ENCODE measurements at places on chromosomes 1 and 21.

DNA sequence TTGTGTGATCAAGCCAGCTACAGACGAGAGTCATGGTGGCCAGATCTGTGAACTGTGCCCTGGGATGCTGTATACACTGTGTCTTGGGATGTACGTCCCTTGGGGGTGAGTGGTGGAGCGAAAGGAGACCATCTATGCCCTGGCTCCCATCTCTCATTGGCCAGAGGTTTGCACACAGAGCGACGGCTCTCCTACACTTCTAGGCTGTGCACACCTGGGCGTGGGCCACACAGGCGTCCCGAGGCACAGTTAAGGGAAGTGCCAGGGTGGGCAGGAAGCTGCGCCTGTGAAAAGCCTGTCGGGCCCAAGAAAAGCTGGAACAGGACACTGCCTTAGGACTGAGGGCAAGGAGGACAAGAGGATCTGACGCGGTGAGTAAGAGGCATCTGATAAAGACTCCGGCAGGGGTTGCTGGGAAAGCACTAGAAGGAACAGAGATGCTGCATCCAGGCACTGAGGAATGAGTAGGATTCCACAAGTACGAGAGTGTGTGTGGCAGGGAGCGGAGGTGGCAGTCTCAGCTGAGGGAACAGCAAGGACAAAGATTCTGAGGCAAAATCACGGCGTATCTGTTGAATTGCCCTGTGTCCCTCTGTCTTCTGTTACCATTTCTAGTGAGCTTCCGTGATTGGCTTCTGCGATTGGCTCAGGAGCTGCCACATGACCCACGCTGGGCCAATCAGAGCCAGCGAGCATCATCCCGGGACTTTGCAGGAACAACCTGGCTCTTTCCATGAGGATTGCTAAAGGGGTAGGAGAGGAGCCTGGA lies 67.9 kb upstream of the ZBTB40 start:
- DNase-seq, result peak; percentile 14

DNA sequence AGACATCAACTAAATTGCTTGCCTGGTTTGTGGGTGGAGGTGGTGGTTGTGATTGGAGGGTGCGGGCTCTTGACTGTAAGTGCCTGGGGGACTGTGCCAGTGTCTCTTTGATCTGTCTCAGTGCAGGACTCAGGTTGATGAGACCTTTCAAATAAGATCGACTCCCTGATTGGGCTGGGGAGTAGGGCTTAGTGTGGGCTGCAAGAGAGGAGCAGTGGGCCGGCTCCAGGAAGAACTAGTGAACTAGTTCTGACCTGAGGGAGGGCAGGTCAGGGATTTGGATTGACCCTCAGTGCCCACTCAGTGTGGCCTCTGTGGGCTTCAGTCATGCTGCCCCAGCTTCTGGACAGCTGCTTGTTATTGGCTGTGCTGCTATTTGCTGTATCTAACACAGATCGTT lies 130.6 kb upstream of the CACNA1E start:
- peak; percentile 23 for DNase-seq

- no peak for DNase-seq
Measured at GRCh38 chr1:236063551-236063918, 1.4 kb downstream of the NID1 start.

DNA sequence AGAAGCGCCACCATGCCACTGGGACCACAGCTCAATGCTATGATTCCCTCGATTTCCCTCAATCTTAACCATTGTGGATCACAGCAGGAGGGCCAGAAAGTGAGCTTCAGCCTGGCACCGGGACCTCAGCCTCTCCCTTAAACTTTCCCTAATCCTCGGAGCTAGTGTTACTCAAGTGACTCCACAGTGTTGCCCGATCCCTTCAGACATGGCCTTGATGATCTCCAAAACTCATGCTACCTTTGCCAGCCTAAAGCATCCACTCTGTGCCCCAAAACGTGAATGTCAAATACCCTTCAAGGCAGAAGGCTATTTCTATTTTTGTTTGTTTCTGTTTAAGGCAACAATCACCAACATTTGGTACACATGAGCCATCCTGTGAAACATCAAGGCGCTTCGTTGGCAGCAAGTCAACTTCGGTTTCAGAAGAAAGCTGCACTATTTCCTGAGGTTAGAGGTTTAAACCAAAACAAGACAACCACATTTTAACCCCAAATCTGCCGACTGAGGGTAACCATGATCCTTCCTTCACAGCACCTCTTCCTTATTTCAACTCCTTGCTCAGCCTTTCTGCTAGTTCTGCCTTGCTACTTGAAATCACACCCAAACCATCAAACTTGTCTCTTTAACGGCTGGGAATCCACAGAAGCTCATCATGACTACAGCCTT lies 94.4 kb upstream of the KRTAP19-8 start:
- no peak for DNase-seq

DNA sequence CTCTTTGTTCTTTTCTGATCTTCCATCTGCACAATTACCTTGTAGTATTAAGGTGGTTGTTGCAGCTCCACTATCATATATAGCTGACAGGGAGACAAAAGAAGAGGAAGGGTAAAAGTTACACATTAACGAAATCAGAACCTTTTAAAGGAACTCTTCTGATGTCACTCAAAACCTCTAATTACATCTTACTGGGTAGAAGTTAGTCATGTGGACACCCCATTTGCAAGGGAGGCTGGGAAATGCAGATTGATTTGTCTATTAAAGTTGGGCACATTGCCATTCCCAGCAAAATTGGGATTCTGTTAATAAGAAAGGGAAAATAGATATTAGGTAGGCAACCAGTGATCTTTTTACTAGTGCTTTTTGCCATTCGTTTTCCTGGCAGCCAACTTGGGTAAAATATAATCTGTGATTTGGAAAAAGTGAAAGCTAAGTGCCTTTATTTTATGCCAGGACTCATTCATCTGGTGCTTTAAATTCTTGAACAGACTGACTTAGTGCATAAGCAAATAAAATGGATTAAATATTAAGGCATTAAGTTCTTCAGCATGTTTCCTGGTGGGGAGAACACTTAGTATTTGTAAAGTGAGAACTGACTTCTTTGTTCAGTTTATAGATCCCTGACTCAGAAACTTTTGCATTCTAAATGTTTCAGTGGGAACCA lies 71.3 kb downstream of the DNM3 start:
- no peak for DNase-seq

DNA sequence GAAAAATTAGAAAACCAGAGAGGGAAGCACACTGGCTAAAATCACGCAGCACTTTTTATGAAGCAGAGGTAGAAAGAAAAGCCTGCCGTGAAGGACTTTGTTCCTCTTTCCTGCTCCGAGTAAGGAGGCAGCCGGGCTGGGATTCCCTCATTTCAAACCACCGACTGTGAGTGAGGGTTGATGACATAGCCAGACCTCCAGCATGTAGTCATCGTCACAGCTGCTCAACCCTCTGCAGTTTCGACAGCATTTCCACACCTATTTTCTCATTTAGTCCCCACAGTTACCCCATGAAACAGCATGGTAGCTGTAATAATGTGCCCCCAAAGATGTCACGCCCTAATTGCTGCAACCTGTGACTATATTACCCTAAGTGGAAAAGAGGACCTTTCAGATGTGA lies 35.3 kb downstream of the FCRL5 start:
- no peak for DNase-seq

GRCh38 chr1:238951809-238952208 lies 434.6 kb upstream of the CHRM3 start:
- no peak for DNase-seq

- no peak for DNase-seq
Measured at GRCh38 chr21:38234395-38235142, 22.2 kb upstream of the KCNJ15 start.

DNA sequence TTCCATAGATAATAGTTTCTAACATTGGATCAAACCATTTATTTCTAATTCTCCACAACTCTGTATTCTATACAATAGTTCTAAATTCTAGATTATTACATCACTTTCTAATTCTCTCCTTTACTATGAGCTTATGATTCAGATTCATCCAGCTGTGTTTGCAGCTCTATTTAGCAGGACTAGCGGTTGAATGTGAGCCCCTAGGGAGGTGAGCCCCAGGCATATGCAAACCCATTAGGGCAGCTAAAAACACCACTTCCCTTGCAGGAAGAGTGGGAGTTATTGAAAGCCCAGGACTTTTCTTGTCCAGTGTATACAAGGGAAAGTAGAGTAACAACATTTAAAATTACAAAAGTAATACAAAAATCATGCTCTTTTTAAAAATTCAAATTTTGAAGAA lies 56.9 kb downstream of the KRTAP19-8 start:
- DNase-seq, result no peak

GRCh38 chr1:112850034-112850757 lies 105.8 kb downstream of the SLC16A1 start:
- no peak for DNase-seq

DNA sequence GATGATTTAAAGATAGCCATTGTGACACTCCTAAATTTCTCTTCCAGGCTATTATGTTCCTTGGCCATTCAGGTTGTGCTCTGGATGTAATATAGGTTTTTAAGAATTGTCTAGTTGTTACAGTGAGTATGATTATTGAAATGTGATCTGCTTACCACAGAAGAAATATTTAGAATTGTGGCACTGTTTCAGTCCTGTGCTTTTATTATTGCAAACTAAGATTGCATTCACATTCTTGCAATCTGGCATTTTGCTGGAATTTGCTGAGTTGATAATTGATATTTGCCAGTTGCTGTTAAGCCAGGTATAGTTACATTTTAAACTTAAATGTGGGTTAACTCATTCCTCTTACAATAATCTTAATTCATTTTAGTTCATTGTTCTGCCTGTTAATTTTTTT lies 22.3 kb downstream of the EXO1 start:
- DNase-seq, result no peak

DNA sequence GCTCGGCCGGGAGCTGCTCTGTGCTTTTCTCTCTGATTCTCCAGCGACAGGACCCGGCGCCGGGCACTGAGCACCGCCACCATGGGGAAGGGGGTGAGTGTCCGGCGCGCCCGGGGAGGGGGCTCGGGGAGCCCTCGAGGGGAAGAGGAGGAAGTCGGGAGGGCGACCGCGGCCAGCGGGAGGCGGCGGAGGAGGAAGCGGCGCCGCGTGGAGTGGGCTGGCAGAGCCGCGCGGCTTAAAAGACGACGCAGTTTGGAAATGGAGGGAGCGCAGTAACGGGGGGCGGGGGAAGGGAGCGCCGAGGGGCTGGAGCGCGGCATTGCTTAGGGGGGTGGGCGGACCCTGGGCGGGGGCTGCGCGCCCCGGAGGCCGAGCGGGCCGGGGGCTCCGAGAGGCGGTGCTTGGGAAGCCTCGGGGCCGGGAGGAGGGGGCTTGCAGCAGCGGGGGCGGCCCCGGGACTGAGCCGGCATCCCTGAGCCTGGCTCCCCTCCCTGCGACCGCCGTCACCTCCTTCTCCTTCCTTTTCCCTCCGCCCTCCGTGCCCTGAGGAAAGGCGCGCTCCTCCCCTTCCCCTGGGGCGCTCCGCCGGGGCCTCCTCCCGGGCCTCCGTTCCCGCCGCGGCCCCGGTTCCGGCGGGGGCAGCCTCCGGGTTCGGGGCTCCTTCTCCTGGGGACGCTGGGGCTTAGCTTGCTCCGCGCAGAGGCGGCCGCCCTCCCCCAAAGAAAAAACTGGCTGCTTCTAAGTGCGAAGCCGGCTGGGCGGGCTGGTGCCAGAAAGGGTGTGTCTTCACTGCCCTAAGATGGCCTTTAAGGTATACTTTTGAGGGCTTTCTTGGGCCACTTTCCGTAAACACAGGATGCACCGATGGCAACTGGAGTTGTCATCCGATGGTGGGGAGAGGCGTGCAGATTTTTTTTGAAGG lies 648 bp downstream of the ATP1A1 start:
- peak; percentile 43 for DNase-seq

- DNase-seq, result peak; percentile 55
Measured at GRCh38 chr1:77509051-77509492, 173.4 kb downstream of the ZZZ3 start.

- no peak for DNase-seq
Measured at GRCh38 chr1:19220080-19220846, 10.2 kb upstream of the UBR4 start.

DNA sequence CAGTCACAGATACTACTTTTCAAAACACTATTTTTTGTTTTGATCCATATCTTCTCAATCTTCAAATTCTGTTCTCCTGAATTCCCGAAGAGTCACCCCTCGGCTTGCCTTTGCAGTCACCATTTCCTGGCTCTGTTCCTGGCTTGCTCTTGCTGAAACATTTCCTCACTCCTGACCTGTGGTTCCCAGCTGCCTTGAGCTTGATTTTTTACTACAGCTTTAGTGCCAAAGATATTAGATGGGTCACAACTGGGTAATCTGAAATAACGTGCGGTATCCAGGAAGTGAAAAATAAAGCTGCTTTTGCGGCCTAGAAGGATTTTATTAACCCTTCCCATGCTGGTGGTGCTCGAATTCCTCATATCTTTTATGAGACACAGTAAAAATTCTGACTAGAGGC lies 318.8 kb downstream of the PCP4 start:
- no peak for DNase-seq

GRCh38 chr1:160446945-160447600 lies 46.7 kb downstream of the VANGL2 start:
- no peak for DNase-seq

DNA sequence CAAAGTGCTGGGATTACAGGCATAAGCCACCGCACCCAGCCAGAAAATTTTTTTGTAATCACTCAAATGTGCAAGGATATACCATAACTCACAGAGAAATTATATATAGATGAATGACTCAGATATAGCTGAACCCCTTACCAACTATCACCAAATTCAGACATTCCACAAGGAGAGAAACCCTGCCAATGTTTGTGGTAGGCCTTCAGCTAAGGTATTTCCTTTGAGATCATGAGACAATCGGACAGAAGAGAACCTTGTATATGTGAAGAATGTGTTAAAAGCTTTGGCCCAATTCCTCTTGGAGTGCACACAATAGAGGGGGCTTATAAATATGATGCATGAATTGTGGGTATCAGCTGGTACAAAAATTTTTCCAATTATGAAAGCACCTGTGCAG lies 50.7 kb downstream of the ZNF684 start:
- DNase-seq, result no peak

GRCh38 chr1:168636642-168637111 lies 60.3 kb downstream of the XCL1 start:
- no peak for DNase-seq

- no peak for DNase-seq
Measured at GRCh38 chr1:241968611-241969010, 11.0 kb downstream of the BECN2 start.

- no peak for DNase-seq
Measured at GRCh38 chr1:172909606-172910326, 141.0 kb downstream of the TNFSF18 start.

DNA sequence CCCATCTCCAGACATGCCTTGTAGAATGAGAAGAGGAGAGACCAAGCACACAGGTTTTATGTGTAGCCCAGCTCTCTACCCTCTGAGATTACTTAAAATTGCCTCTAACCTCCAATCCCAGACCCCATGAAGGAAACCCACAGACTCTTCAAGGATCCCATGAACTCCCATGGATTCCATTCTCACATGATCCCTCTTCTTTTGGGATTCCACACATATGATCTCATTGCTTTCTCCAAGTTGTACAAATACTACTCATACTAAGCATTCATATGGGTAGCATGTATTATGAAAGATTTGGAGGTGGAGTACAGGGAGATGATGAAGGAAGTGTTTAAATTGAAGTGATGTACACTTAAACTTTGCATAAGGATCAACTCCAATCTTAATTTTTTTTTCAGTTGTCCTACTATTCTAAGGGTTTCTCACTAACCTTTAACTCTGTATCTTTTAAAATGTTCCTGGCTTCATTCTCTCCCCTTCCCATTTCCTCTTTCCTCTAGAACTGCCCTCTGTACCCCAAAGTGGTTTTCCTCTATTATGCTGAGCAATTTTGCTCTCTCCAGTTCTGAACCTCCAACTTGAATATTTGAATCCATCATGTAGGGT lies 41.6 kb downstream of the MFSD2A start:
- DNase-seq, result no peak

- DNase-seq, result no peak
Measured at GRCh38 chr1:40998668-40999067, 19.2 kb downstream of the CTPS1 start.

- no peak for DNase-seq
Measured at GRCh38 chr1:183484851-183485250, 12.6 kb downstream of the SMG7 start.
